Cardiac muscle cell (in vitro differentiated cells and primary cell): ENCODE measurements at places on chromosomes 12 and 14. TPM values are rescaled to one million over a fixed set of nuclear protein-coding genes. Genes with fewer than 3 reads are reported as not detected.

DNA sequence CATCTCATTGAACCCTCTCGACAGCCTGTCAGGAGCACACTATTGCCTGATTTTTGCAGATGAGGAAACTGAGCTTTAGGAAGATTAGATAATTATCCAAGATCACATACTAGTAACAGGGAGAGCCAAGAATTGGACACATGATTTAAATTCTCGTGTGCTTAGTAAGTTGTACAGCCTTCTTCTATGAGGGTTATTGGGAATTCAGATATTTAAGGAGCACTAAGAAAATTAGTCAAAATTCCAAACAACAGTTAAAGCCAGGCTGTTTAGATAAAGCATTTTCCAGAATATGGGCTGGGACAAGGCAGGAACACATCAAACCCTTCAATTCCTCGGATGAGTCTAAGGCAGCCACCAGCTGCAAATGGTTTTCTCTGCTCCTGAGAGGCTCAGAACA is 148.8 kb downstream of the TMEM30B start:
- no peak for DNase-seq

GPR162 gene
- 41.1 and 51.0 TPM in 2 replicates for total RNA-seq

PRB2 gene
- not detected in 2 replicates for total RNA-seq

DNA sequence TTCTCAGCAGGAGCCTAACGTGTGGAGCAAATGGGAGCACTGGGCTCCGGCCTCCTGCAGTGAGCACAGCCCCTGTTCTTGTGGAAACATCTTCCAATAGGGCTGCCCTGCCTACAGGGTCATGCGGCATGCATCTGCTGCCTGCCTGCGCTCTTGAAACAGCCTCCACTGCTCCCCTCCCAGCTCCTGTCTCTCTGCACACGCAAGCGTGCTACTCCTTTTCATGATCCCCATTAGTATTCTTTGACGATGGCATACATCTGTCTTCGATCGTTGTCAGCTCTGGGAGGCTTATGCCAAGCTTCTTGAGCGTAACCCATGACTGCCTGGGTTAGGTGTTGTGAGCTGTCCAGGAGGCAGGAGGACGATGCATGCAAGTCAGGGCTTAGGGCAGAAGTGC is 23.1 kb downstream of the NTF3 start:
- no peak for DNase-seq

- no peak for DNase-seq
Measured at GRCh38 chr14:99724939-99725773, 41.1 kb downstream of the CYP46A1 start.
